ENCODE measurements at places on chromosomes 3 and 15. TPM values are rescaled to one million over a fixed set of nuclear protein-coding genes. Genes with fewer than 3 reads are reported as not detected.

- no peak for DNase-seq
Measured at GRCh38 chr3:28406241-28406640, 57.6 kb upstream of the AZI2 start.

DNA sequence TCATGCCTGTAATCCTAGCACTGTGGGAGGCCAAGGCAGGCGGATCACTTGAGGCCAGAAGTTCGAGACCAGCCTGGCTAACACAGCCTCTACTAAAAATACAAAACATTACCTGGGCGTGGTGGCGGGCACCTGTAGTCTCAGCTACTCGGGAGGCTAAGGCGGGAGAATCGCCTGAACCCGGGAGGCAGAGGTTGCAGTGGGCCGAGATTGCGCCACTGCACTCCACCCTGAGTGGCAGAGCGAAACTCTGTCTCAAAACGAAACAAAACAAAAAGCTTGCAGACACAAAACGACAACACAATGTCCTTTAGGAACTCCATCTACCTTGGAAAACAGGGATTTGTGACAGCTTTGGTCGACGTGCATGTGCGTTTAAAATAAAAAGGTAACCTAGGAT is 716 bp upstream of the KLHL24 start:
- no peak for DNase-seq

GRCh38 chr3:151835751-151836525 is 22.0 kb downstream of the AADAC start:
- no peak for DNase-seq

DNA sequence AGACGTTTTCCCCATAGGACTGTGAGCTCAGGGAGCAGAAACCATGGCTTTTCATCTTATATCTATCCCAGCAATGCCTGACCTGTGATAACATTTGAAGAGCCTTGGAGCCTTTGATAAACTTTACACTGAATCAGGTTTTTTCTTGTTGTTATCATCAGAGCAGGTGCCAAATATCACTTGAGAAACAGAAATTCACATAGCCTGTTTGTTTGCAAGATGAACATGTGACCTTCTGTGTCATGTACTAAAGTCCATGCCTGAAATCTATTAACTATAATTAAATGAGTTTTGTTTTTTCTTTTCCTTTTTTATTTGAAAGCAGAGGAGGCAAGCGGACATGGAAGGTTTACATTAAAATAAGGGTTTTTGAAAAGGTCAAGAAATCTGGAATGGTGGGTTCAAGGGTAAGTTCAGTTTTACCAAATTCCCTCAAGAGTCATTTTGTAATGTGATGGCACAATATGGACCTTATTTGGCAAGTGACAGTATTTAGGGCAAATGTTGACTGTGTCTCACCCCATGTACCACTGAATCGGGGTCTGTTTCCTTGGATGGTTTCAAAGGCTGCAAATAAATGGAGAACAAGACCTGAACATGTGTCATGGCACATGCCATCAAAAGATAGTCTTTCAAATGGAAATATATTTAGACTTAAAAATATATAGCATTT is 90.7 kb downstream of the NEK10 start:
- DNase-seq, result no peak

- DNase-seq, result no peak
Measured at GRCh38 chr15:60212536-60212935, 185.2 kb downstream of the ANXA2 start.

GRCh38 chr3:152834191-152834775 is 648 bp upstream of the P2RY1 start:
- DNase-seq, result no peak

SKOR1 gene
- total RNA-seq, result under 0.01 TPM

DNA sequence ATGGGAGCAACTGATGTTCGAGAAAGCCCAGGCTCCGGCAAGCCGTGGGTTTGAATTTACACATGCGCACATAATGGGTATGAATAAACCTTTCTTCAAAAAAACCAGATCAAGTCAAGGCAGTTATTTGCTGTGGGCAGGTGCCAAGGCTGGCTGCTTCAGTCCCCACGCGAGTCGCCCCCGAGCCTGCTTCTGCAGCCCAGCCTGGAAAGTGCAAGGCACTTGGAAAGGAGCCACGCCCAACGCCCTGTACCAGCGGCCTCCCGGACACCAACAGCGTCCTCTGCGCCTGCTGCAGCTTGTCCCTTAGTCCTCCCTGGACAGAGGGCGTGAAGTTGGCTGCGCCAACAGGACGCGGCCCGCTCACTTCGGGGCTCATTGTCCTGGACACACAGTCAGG is 68.9 kb downstream of the KLF15 start:
- peak; percentile 83 for DNase-seq

CRABP1 gene
- 1.6 TPM for total RNA-seq

- DNase-seq, result peak; percentile 35
Measured at GRCh38 chr15:52069559-52069958, 43.0 kb downstream of the BCL2L10 start.
